ENCODE measurements at places on chromosomes 11 and 22.

- DNase-seq: no peak
These were observed 16.5 kb upstream of the RHOD start for GRCh38 chr11:67040147-67040546.

DNA sequence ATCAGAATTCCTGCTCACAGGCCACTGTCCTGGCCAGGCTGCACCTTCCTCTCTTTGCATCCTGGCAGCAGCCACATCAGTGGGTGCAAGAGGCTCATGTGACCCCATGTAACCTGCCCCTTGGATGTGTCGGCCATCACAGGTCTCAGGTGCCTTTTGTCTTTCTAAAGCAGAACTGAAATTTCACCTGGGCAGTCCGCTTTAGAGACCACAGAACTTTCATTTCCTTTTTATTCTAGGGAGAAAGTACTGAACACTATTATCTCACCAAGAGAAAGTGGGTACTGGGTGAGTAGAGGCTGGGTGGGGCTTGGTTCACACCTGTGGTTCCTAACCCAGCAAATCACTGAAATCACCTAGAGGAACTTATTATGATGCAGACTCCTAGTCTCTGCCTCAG is 51.7 kb upstream of the NUP160 start:
- DNase-seq: no peak

- no peak for DNase-seq
These were observed 56.4 kb upstream of the PITPNB start for GRCh38 chr22:27975381-27976013.

DNA sequence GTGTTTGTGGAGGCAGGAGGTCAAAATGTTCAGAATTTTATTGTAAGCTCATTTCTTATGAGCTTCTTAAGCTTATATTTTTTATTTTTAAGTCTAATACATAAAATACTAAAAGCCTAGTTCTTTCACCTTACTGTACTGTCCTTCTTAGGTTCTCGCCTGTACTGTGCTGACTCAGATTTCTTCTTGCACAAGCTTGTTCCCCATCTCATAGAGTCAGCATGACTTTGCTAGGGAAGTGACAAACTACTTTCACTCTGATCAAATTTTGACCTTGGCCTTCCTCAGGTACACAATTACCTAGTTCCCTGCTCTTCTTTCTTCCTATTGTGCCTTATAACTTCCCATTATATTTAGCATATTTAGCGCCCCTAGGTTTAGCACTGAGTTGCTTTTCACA is 81.5 kb downstream of the STK33 start:
- no peak for DNase-seq

GRCh38 chr11:95065336-95065735 is 1.4 kb upstream of the SRSF8 start:
- DNase-seq: no peak

- peak; percentile 17 for DNase-seq
These were observed 3.9 kb downstream of the JOSD1 start for GRCh38 chr22:38696606-38697424.

- no peak for DNase-seq
These were observed 31.9 kb upstream of the UPB1 start for GRCh38 chr22:24463071-24463760.

- no peak for DNase-seq
These were observed 123.8 kb downstream of the WT1 start for GRCh38 chr11:32311346-32312065.

GRCh38 chr11:67421430-67422031 is 6.1 kb downstream of the CARNS1 start:
- DNase-seq: no peak

- DNase-seq: no peak
These were observed 2.0 kb downstream of the DSCAML1 start for GRCh38 chr11:117794772-117795629.

DNA sequence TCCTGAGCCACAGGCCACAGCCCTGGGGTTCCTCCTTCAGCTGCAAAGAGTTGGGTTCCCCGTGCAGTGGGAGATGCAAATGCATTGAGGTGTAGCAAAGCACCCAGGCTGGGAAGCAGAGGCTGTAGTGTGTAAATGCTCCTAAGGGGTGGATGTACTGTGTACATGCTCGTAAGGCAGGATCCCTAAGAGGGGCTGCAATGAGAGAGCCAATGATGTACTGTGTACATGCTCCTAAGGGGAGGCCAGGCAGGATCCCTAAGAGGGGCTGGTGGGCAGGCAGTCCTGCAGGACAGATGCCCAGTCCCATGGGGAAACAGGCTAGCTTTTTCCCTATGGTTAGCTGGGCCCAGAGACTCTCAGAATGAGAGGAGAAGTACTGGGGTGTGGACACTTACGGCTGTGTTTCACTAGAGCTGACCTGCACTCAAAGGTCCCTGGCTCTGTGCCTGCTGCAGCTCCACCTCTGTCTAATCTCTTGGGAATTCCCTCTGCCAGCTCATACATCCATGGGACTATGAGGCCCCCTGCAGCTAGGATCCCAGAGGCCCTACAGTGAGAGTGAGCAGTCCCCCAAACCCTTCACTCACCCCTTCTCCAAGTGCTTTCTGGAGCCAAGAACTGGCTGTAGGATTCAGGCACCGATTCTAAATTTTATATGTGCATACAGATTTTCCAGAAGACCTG is 261.9 kb upstream of the LUZP2 start:
- no peak for DNase-seq

GRCh38 chr11:69711822-69712801 is 8.3 kb upstream of the FGF19 start:
- DNase-seq: no peak

DNA sequence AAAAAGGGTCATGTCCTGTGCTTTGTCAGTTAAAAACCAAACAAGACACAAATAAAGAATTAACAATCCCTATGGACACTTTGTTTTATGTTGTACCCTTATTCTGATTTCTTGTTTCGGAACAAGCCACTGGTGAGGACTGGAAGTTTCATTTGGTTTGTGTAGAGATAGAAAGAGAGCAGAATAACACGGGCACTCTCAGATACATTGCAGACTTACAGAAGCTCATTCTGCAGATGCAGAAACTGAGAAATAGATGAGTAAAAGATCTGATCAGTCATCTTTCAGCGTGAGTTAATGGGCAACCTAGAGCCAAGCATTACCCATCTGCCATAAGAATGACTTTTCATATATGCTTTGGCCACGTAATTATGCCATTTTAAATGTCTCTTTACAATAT is 407.6 kb downstream of the RAB38 start:
- no peak for DNase-seq

DNA sequence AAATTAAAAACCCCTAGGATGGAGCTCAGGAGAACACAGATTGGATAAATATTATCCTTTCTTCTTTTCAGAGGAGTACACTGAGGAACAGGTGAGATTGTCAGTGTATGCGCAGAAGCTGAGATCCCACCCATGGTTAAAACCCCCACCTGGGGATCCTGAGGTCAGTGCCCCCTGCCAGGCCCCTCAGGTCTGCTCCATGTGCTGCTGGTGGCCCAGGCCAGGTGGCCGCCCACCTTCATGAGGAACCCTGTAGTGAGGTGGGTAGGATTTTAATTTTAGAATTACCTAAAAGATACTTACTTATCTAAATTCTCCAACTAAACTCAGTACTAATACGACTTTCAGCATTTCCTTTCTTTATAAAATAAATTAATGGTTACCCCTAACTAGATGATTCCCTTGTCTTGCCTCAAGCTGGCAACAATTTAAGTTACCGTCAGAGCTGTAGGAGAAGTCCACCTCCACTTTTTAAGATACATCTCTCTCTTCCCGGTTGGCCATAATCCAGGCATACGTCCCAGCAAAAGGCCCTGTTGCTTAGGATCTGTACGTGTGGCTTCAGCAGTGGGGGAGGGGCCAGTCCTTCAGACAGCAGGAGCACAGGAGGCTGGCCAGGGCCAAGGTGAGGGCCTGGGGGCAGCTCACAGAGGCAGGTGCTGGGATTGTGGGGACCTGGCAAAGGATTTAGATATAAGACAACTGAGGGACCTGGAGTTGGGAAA is 61.5 kb upstream of the PITPNB start:
- no peak for DNase-seq

DNA sequence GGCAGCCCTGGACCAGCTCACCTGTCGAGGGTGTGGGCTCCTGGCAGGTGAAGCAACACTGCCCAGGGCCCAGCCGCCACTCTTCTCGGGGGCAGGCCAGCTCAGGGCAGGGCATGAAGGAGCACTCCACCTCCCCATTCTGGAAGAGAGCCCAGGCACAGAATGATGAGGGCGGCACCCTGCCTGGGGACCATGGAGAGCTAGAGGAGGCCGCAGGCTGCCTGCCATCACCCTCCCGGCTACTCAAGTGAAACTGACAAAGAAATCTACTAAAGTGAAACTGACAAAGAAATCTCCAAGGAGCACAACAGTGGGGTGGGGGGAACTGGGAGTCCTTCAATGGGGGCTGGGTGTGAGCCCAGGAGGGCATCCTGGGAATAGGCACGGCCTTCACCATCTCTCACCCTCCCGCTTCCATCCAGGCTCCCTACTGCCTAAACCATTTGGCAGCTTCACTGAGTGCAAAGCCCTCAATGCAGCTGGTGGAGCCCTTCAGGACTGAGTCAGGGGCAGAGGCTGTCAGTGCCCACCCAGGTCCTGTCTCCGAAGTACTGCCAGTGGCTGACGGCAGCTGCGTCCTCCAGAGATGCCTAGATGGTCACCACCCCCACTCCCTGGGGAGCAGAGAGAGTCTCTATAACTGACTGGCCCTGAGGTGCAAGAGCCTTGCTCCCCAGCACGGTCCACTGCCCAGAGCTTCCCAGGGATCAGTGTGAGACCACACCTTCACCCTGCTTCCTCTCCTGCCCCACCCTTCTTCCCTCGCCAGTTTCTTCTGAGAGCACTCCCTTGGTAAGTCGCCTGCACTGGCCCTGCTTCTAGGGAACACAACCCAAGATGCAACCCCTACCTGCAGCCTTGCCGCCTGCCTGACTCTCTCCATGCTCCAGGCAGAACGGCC is 21.7 kb downstream of the VWCE start:
- no peak for DNase-seq

DNA sequence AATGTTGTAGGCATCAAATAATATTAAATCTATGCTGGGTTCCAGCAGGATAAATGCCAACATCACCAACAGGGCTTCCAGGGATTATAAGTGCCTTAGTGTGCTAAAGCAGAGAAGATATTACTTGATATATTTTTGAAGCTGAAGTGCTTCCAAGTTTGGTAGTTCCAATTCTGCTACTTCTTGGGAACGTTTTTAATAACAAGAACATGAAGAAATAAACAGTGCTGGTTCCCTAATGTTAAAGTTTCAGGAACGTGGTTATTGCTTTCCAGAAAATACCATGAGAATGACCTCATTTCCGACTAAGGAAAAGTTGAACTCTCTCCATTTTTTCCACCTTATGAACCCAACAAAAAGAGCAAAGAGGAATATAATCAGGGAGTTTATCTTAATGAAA is 4.6 kb upstream of the RNF185 start:
- no peak for DNase-seq

- no peak for DNase-seq
These were observed 86.6 kb upstream of the GRIK4 start for GRCh38 chr11:120424970-120425332.

- no peak for DNase-seq
These were observed 68.1 kb upstream of the BID start for GRCh38 chr22:17842386-17842785.

- DNase-seq: no peak
These were observed 9.8 kb downstream of the PICK1 start for GRCh38 chr22:38067028-38067415.

DNA sequence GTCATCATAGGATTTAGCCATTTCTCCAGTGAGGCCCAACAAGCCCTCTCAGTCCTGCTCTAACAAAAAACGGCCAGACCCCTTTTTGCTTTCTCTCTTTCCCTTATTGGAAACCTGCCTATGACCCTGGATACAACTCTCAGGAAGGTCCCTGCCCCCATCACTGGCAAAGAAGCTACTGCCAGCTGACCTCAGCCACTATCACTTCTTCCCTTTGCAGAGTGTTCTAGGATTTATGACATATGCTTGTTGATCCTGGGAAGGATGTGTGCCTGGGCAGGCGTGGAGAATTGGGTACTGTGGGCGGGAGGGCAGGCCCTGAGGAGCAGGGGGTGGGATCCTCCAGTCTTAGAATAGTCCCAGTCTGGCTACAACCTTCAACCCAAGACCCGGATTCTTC is 7.5 kb downstream of the PGAP2 start:
- no peak for DNase-seq

Data from NK-92 treated with Interleukin-12 subunit alpha and Interleukin-12 subunit beta, amount 100 ng/mL, for 24 hours (cell line).